ENCODE measurements at places on chromosomes 3 and 15. TPM values are rescaled to one million over a fixed set of nuclear protein-coding genes. Genes with fewer than 3 reads are reported as not detected.

GRCh38 chr15:34436126-34436955 is 1.3 kb downstream of the GOLGA8A start:
- H3K27me3 ChIP-seq, result no peaks in the 10 kb centered on the region
- peak overlapping the region; percentile 86 for H3K4me3 ChIP-seq
- peak; percentile 21 for DNase-seq
- peaks cover 30% of the 10 kb centered on the region for H3K36me3 ChIP-seq
- H3K4me1 ChIP-seq, result peaks cover 24% of the 10 kb centered on the region
- peak overlapping the region; percentile 69 for H3K27ac ChIP-seq

Gene IL17RD
- 0.04 TPM for total RNA-seq

GRCh38 chr3:17032407-17033034 is 147.8 kb downstream of the PLCL2 start:
- H3K4me1 ChIP-seq, result peaks cover 65% of the 10 kb centered on the region
- no peaks in the 10 kb centered on the region for H3K27me3 ChIP-seq
- peaks cover 11% of the 10 kb centered on the region for H3K36me3 ChIP-seq
- no peak for DNase-seq
- peak overlapping the region; percentile 30 for H3K27ac ChIP-seq
- H3K4me3 ChIP-seq, result no peak overlapping the region

- H3K36me3 ChIP-seq, result no peaks in the 10 kb centered on the region
- no peak overlapping the region for H3K27ac ChIP-seq
- H3K27me3 ChIP-seq, result no peaks in the 10 kb centered on the region
Measured at GRCh38 chr3:35602395-35602936, 36.9 kb upstream of the ARPP21 start.

- H3K36me3 ChIP-seq, result no peaks in the 10 kb centered on the region
- DNase-seq, result no peak
- peaks cover 5% of the 10 kb centered on the region for H3K27me3 ChIP-seq
- no peak overlapping the region for H3K27ac ChIP-seq
- H3K4me1 ChIP-seq, result no peaks in the 10 kb centered on the region
Measured at GRCh38 chr3:187450431-187451190, 82.4 kb downstream of the RTP4 start.

GRCh38 chr3:133977568-133977967 is 52.2 kb downstream of the SLCO2A1 start:
- H3K27ac ChIP-seq, result no peak overlapping the region
- H3K4me3 ChIP-seq, result no peak overlapping the region
- no peak for DNase-seq
- H3K4me1 ChIP-seq, result no peaks in the 10 kb centered on the region

GRCh38 chr15:65909831-65910230 is 40.5 kb downstream of the RAB11A start:
- no peaks in the 10 kb centered on the region for H3K4me1 ChIP-seq
- no peak overlapping the region for H3K4me3 ChIP-seq
- no peaks in the 10 kb centered on the region for H3K27me3 ChIP-seq
- peaks cover 6% of the 10 kb centered on the region for H3K36me3 ChIP-seq

Gene A4GNT
- not detected for total RNA-seq

Gene PAQR5
- 0.23 TPM for total RNA-seq
